Right renal cortex interstitium (tissue), 3 donors: ENCODE measurements at places on chromosomes 6 and 20.

DNA sequence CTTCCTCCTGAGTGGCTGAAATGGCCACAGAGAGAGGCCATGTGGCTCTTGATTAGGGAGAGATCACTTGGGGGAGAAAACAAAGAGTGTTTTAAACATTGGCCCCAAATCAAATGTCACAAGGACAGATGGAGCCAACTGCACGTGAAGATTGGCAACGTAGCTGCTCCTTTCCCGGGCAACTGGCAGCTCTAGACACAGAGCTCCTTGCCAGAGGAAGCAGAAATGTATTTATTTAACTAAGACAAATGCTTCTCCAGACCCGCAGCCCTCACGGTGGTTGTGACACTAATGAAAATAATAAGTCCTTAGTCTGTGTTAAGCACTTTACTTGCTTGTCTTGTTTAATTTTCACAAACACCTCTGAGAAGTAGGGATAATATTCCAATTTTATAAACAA, 49.6 kb upstream of the DSN1 start:
- DNase-seq, result no peak

- DNase-seq, result no peak
These were observed 113.6 kb upstream of the ZFP64 start for GRCh38 chr20:52305024-52305645.

- no peak for DNase-seq
These were observed 78.6 kb downstream of the TPBG start for GRCh38 chr6:82442061-82442719.

- DNase-seq, result no peak
These were observed 44.8 kb upstream of the CCDC167 start for GRCh38 chr6:37544530-37544929.
